ENCODE measurements at places on chromosomes 6 and 20.

- DNase-seq, result no peak
These were observed 54.8 kb upstream of the MBOAT1 start for GRCh38 chr6:20266851-20267608.

DNA sequence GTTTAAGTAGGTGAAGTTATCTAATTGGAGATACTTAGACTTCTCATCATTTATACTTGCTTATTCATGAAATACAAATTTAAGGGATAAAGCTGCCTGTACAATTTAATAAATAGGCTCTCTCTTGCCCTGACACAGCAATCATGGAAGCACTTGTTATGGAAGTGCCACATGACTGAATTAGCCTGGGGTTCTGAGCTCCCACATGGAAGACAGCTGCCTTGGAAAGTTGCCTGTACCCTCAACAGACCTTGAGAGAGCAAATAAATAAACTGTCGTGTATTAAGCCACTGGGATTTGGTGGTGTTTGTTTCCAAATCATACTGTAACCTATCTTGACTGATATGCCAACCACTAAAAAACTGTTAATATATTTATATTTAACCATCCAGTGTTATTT, 87.0 kb upstream of the RSPO3 start:
- no peak for DNase-seq

- no peak for DNase-seq
These were observed 81.6 kb upstream of the PREP start for GRCh38 chr6:105484238-105485161.

- no peak for DNase-seq
These were observed 19.0 kb upstream of the SNRPB2 start for GRCh38 chr20:16710781-16711180.

DNA sequence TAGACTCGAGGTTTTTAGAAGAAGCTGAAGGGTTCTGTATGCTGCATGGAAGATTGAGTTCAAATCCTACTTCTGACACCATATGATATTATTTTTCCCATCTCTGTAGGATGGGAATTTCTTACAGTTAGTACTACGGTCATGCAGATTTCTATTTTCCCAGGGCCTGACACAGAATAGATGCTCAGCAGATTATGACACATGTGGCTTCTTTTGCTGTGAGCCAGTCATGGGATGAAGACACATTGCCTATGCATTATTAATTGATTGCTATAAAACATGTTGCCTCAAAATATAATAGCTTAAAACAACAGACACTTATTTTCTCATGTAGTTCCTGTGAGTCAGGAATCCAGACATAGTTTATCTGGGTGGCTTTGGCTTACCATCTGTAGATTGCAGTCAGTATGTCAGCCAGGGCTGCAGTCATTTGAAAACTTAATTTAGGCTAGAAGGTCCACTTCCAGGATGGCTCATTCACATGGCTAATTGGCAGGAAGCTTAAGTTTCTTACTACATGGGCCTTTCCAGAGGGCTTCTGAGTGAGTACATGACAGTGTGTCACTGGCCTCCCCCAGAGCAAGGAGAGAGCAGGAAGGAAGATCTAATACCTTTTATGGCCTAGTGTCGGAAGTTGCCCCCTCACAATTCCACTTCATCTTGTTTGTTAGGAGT, 29.5 kb downstream of the TOP1 start:
- no peak for DNase-seq

GRCh38 chr6:32151181-32151862, 417 bp downstream of the PRRT1 start:
- DNase-seq, result no peak

- DNase-seq, result no peak
These were observed 57.7 kb downstream of the PPP1R14C start for GRCh38 chr6:150200428-150201100.
